ENCODE measurements at places on chromosomes 5 and 9.
A peak's percentile ranks its signal among the peaks of the same experiment; 100 is the strongest.

- no peak for DNase-seq
Observed at GRCh38 chr5:10584714-10585517, 21.0 kb downstream of the ANKRD33B start.

DNA sequence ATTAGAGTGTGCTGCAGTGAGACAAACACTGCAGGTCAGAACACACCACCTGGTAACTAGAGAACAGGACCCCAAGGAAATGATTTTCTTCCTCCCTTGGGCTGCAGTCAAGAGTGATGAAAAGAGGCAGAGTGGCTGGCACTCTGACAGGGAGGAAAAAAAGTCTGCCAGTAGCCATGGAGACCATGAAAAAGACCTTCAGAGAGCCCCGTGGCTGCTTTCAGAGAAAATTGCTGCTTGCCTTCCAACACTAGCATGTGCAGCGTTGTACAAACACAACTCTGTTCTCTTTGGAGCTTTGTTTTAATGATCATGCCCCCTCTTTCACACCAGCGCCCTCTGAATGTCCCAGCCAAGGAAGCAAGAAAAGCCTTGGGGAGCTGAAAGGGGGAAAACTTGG, 68.8 kb downstream of the ANKRD55 start:
- no peak for DNase-seq

DNA sequence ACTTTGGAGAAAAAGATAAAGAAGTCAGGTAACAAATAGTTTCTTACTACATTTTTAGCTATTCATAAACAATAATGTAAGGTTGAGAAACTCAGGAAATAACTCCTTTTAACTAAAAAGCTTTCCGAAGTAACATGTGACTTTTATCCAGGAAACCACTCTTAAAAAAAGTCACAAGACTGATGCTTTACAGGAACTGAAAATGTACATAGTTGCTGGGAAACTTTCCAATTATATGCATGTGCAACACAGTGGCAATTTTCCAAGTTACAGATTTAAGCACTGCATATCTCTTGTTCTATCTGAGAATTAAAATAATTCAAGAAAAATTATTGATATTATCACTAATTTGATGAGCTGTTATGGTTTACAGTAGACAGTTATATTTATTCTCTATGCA, 105.2 kb downstream of the CDH10 start:
- DNase-seq = no peak

- no peak for DNase-seq
Observed at GRCh38 chr5:17151686-17152085, 65.7 kb upstream of the BASP1 start.

DNA sequence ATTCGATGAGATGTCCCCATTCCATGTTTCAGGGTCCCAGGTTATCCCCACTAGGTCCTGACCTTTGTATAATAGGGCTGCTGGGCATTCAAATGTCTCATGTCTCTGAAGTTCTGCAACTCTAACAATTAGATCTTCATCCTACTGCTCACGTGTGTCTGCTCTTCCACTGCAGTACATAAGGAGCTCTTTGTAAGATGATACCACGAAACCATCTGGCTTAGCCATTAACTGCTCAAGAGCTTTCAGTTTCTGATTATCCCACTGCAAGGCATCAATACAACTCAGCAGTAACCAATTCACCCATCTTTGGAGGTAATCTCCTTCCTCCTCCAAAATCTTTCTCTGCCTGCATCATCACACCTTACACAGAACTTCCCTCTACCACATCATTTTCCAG, 49.9 kb upstream of the PPP2CA start:
- no peak for DNase-seq

DNA sequence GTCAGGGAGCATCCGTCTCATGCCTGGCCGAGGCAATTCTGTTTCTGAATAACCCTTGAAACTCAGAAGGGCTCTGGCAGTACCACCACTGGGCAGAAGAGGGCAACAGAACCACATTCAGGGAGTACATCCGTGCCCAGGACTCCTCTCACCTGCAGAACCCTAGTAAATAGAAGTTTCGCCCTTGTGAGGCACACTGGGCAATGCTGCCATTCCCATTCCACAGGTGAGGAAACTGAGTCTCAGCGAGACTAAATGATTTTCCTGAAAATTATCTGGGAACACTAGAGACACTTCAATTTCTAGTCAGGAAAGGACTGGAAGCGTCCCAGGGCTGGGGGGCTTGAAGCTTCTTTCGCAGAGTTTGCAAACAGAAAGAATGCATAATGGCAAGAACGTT, 74.7 kb downstream of the FGF1 start:
- peak; percentile 54 for DNase-seq

- no peak for DNase-seq
Observed at GRCh38 chr5:6493681-6494454, 45.2 kb downstream of the UBE2QL1 start.

DNA sequence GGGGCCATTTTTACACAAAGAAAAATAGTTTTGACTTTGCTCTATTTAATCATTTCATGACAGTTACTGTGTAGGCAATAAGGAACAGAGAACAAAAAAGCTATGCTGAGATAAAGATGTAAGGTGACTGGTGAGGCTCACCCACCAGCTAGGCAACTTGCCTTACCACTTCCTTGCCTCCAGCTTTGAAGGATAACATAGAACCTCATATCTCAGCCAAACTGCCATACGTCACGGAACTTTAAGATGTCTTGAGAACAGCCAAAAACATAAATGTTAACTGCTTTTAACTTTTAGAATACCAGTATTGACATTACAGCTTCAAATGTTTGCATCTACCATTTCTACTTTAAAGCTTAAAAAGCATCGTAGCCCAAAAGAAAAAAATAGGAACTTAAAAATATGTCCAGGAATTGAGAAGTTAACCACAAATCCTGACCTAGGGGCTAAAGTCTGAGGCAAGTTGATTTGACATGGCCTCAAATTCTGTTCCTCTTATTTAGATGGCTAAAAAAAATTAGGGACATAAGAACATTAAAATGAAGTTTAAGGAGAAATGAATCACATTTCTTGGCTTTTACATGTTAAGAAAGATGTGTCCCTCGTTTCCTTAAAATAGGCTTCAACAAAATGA, 7.7 kb upstream of the GCNT4 start:
- DNase-seq = no peak

DNA sequence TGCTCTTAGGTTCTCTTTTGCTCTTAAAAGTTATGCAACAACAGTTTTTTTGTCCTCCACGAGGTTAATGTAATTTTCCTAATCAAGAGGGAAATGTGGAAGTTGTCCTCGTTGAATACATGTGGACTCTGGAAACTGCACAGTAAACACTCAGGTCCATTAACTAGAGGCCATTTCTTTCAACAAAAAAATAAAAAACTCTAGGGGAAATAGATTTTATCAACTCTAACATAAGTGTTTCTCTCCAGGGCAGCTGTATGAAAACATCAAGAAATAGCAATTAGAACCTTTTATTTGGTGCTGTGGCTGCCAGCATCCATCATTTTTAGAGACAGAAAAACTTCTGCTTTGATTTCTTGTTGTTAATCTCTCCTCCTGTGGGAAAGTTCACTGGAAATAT, 288.6 kb downstream of the ICE1 start:
- DNase-seq = no peak

All from stimulated activated CD4-positive, alpha-beta T cell treated with anti-CD3 and anti-CD28 coated beads, TNF-alpha, amount 100 ng/mL, for 48 hours (primary cell).